CD8-positive, alpha-beta memory T cell (primary cell): ENCODE measurements at places on chromosomes 3 and 15. TPM values are rescaled to one million over a fixed set of nuclear protein-coding genes. Genes with fewer than 3 reads are reported as not detected.

DNA sequence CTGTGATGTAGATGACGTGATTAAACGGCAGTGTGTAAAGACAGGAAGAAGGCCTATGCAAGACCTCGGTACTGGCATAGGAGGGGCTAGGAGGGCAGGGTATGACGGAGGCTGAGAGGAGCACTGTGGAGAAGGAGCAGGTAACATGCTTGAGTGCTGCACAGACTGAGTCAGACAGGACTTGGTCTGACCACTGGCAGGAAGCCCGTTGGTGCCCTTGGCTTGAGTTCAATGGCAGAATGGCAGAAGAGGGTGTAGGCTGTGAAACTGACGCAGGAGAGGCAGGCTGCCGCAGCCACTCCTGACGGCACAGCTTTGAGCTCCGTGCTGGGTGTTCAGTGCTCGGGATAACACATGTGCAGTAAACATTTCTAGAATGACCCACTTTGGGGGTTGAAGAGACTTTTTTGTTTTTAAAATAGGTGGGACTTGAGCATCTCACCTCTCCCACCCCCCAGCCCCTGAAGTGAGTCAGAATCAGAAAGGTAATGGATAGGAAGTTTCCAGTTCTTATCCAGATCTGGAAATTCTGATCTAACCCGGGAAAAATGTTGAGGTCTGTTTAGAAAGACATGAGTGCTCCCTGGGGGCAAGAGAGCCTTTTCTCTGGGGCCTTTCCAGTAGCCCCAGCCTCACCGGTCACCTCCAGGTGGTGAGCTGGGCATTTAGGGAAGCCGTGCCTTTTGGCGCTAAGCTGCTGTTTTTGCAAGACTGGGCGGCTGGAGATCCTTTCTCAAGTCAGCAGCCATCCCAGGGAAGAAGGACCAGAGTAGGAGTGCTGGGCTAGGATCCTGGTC, 126.4 kb downstream of the RPLP1 start:
- no peak overlapping the region for H3K27ac ChIP-seq
- no peaks in the 10 kb centered on the region for H3K36me3 ChIP-seq
- H3K27me3 ChIP-seq = no peaks in the 10 kb centered on the region
- no peak for DNase-seq
- H3K4me1 ChIP-seq = peaks cover 15% of the 10 kb centered on the region
- H3K4me3 ChIP-seq = no peak overlapping the region

- no peaks in the 10 kb centered on the region for H3K36me3 ChIP-seq
- H3K4me1 ChIP-seq = no peaks in the 10 kb centered on the region
- H3K4me3 ChIP-seq = no peak overlapping the region
Measured at GRCh38 chr3:169467751-169468150, 195.8 kb downstream of the MECOM start.

- no peak overlapping the region for H3K27ac ChIP-seq
- no peaks in the 10 kb centered on the region for H3K4me1 ChIP-seq
Measured at GRCh38 chr15:42239528-42240182, 31.6 kb upstream of the VPS39 start.

The PGBD4 gene
- total RNA-seq = 2.8 TPM

The C15orf62 gene
- total RNA-seq = 0.53 TPM

DNA sequence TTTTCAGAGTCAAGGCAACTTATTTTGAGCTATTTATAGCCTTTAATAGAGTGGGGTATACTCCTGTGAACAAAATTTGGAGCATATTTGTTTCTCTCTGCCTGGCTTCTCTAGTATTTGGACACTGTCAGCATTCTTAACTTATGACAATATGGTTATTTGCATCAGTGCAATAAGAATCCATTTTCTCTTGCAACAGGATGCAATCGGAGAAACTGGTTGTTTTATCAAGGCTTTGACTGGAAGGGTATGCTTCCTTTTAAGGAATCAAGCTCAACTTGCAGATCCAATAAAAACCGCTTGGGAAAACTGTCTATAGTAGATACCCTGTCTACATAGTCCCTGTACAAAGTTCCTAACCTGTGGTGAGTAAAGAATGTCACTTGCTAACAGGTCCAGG, 106.7 kb downstream of the DPH6 start:
- no peak for DNase-seq
- no peaks in the 10 kb centered on the region for H3K36me3 ChIP-seq
- H3K27me3 ChIP-seq = no peaks in the 10 kb centered on the region
- H3K4me1 ChIP-seq = no peaks in the 10 kb centered on the region

DNA sequence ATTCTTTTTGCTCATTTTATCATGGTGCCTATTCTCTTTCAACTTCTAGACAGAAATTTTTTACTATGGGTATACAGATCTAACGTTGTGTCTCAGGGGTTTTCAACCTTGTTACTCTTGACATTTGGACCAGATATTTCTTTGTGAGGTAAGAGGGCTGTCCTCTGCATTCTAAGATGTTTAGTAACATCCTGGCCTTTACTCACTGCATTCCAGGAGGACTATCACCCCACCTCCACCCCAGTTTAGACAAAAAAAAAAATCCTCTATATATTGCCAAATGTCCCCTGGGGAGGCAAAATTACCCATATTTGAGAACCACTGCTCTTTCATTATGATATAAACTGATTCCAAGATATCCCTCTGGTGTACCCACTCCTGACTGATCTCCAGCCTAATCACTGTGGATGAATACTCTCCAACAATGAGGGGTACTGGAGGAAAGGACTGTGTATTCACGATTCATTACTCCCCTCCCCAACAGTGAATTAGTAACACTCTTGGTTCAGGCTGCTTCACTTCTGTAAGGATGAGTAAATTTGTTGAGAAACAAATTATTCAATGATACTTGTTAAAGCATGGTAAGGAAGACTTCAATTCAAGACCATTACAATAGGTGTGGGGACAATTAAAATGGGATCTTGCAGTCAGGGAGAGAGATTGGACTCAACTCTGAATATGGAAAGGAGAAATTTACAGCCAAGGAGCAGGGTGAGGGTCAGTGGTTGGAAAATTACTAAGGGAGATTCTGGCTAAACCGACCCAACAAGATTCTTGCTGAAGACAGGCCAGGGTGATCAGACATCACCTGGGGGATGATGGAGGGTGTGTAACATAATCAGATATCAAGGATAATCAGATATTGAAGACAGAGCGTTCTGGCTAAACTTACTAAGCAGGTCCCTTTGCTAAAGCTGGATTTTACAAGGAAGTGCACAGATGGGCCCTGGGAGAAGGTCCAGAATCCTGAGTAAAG, 123.8 kb upstream of the DAZL start:
- H3K27me3 ChIP-seq = no peaks in the 10 kb centered on the region
- H3K36me3 ChIP-seq = no peaks in the 10 kb centered on the region
- no peak for DNase-seq
- no peak overlapping the region for H3K4me3 ChIP-seq
- H3K27ac ChIP-seq = no peak overlapping the region

DNA sequence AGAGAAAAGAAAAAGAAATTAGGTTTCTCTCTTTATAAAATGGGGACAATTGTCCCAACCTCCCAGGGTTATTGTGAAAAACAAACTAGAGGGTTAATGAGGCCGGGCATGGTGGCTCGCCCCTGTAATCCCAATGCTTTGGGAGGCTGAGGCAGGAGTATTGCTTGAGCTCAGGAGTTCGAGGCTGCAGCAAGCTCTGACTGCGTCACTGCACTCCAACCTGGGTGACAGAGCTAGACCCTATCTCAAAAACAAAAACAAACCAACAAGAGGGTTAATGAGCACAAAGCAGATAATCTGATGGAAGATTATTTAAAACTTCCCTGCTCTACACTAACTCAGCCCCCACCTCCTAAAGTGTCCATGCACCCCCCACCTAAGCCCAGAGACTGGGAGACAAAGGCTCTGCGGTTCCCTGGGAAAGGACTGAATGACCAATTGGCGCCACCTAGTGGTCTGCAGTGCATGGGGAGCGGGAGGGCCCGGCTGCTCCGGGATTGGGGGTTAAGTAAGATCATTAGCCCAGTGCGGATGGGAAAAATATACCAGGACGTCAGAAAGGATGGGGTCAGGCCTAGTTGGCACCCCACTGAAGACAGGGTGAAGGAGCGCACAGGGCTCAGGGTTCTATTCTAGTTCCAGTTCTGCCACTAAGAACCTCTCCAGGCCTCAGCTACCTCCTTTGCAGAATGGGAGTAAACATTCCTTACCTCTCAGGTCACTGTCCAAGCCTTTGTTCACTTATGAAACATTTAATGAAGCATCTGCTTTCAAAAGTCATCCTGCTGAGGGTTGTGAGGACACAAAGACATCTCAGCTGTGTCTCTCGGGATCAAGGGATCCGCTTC, 15.6 kb downstream of the PIF1 start:
- no peak overlapping the region for H3K27ac ChIP-seq
- H3K4me1 ChIP-seq = no peaks in the 10 kb centered on the region
- peak; percentile 76 for DNase-seq
- no peaks in the 10 kb centered on the region for H3K36me3 ChIP-seq

DNA sequence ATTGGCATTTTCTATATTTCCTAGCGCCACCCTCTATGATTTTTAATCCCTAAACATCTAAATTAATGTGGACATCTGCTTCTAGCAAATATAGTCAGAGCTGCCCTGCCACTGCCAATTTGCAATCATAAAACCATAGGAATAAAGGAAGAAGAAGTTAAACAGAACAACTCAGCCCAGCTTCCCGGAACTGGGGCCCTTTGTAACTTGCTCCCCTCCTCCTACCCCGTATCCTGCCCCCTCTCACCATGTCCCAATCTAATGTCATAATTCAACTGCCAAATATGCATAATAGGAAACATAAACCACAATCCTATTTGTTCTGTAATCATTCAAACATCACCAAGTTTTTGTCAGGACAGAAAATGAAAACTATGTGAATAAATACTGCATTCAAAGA, 74.4 kb upstream of the ACP3 start:
- no peak overlapping the region for H3K4me3 ChIP-seq
- no peak overlapping the region for H3K27ac ChIP-seq
- no peaks in the 10 kb centered on the region for H3K4me1 ChIP-seq
- no peaks in the 10 kb centered on the region for H3K36me3 ChIP-seq

GRCh38 chr15:48273049-48273448, 58.2 kb upstream of the DUT start:
- DNase-seq = no peak
- no peak overlapping the region for H3K27ac ChIP-seq
- no peaks in the 10 kb centered on the region for H3K27me3 ChIP-seq
- no peaks in the 10 kb centered on the region for H3K4me1 ChIP-seq
- H3K36me3 ChIP-seq = no peaks in the 10 kb centered on the region

DNA sequence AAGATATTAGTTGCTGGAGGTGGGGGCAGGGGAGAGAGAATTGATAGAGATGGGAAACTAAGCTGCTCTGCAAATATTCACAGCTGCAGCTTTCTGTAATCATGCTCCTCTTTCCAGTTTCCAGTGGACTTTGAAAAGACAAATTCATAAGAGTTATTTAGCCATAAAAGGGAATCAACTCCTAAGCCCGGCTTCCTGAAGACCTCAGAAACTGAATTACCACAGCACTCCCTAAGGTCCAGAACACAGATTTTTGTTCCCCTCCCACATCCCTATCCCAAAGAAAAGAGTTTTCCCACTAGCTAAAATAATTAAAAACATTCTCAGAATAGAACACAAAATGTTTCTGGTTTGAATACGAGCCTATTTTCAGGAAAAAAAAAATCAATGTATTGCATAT, 871.8 kb upstream of the NR2F2 start:
- H3K4me1 ChIP-seq = peaks cover 20% of the 10 kb centered on the region
- H3K27me3 ChIP-seq = no peaks in the 10 kb centered on the region
- H3K36me3 ChIP-seq = no peaks in the 10 kb centered on the region
- H3K27ac ChIP-seq = no peak overlapping the region
- H3K4me3 ChIP-seq = no peak overlapping the region

- no peaks in the 10 kb centered on the region for H3K36me3 ChIP-seq
- no peak for DNase-seq
- H3K4me3 ChIP-seq = no peak overlapping the region
- no peak overlapping the region for H3K27ac ChIP-seq
- peaks cover 18% of the 10 kb centered on the region for H3K4me1 ChIP-seq
Measured at GRCh38 chr3:66437341-66437929, 63.4 kb downstream of the LRIG1 start.

GRCh38 chr15:37135225-37135624, 34.9 kb upstream of the MEIS2 start:
- no peak for DNase-seq
- H3K4me3 ChIP-seq = no peak overlapping the region
- H3K36me3 ChIP-seq = no peaks in the 10 kb centered on the region
- no peak overlapping the region for H3K27ac ChIP-seq
- H3K27me3 ChIP-seq = no peaks in the 10 kb centered on the region
- H3K4me1 ChIP-seq = no peaks in the 10 kb centered on the region

GRCh38 chr3:59046839-59047238, 3.0 kb downstream of the CFAP20DC start:
- DNase-seq = no peak
- H3K36me3 ChIP-seq = no peaks in the 10 kb centered on the region
- peaks cover 5% of the 10 kb centered on the region for H3K4me1 ChIP-seq
- no peak overlapping the region for H3K27ac ChIP-seq
- H3K27me3 ChIP-seq = no peaks in the 10 kb centered on the region

DNA sequence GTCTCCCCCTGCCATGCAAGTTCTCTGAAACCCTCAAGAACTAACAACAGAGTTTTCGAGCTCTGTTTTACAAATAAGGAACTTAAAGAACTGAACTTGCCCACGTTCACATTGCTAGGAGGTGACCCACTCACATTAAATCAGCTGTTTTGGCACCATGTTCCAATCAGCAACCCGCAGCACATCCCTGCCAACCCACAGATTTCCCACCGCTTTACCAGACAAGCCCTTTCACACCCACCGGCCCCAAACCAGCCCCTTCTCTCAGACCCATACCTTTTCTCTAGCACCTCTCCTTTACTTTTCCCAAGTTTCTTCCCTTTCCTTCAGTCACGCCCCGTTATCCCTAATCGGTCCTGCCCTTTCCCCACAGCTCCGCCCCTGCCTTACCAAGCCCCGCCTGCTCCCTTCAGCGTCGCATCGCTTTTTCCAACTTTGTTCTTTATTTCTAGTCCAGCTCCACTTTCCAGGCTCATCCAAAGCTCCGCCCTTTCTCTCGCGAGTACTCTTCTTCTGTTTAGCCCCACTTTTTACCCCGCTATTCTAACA, 804 bp upstream of the BRPF1 start:
- H3K27ac ChIP-seq = peak overlapping the region; percentile 85
- no peaks in the 10 kb centered on the region for H3K27me3 ChIP-seq
- no peak for DNase-seq
- H3K4me1 ChIP-seq = peaks cover 40% of the 10 kb centered on the region
- peaks cover 4% of the 10 kb centered on the region for H3K36me3 ChIP-seq

- H3K4me3 ChIP-seq = no peak overlapping the region
- no peak overlapping the region for H3K27ac ChIP-seq
- no peaks in the 10 kb centered on the region for H3K27me3 ChIP-seq
- DNase-seq = no peak
- H3K4me1 ChIP-seq = no peaks in the 10 kb centered on the region
- no peaks in the 10 kb centered on the region for H3K36me3 ChIP-seq
Measured at GRCh38 chr3:143668924-143669790, 179.1 kb downstream of the SLC9A9 start.

- H3K36me3 ChIP-seq = no peaks in the 10 kb centered on the region
- no peaks in the 10 kb centered on the region for H3K27me3 ChIP-seq
- H3K4me1 ChIP-seq = no peaks in the 10 kb centered on the region
- no peak overlapping the region for H3K27ac ChIP-seq
- no peak for DNase-seq
Measured at GRCh38 chr3:184426691-184427141, 46.9 kb downstream of the CHRD start.
